ENCODE measurements at places on chromosomes 13 and 19. TPM values are rescaled to one million over a fixed set of nuclear protein-coding genes. Genes with fewer than 3 reads are reported as not detected.
A peak's percentile ranks its signal among the peaks of the same experiment; 100 is the strongest.

Gene OR7D2
- 1.4 TPM for total RNA-seq

DNA sequence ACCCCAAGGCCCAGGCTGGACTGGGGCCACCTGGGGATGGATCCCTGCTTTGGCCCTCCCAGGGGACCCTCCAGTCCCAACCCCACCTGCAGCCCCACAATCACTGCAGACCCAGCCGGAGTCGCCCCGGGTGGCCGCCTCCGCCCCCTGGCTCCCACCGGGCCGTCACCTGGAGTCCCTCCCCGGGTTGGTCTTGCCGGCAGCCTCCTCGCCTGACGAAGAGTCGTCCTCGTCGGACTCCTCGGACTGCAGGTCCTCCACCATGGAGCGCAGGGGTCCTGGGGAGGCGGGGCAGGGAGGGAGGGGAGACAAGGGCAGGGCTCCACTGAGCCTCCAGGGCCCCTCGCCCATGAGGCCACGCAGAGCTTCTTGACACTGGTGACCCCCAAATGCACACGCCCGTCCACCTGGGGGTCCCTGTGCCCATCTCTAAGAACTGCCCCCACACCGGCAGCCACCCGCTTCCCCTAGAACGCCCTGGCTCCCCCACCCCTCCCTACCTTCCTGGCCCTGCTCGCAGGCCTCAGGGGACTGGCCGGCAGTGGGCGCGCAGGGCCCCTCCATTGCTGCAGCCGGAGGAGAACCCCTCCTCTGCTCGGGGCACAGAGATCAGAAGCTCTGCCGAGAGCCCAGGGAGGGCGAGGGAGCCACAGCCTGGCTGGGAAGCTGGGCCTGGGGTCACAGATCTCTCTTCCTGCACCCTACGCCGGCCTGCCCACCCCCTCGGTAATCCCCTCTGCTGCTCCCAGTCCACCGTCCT lies 63.4 kb downstream of the MLLT1 start:
- DNase-seq = no peak
- peak overlapping the region; percentile 36 for H3K4me3 ChIP-seq
- H3K36me3 ChIP-seq = no peaks in the 10 kb centered on the region
- H3K4me1 ChIP-seq = peaks cover 19% of the 10 kb centered on the region
- H3K27me3 ChIP-seq = no peaks in the 10 kb centered on the region

GRCh38 chr13:98442391-98443230 lies 134.3 kb downstream of the STK24 start:
- no peak overlapping the region for H3K4me3 ChIP-seq
- no peaks in the 10 kb centered on the region for H3K4me1 ChIP-seq
- H3K36me3 ChIP-seq = no peaks in the 10 kb centered on the region

- H3K27ac ChIP-seq = no peak overlapping the region
- no peaks in the 10 kb centered on the region for H3K4me1 ChIP-seq
- H3K36me3 ChIP-seq = no peaks in the 10 kb centered on the region
- no peak overlapping the region for H3K4me3 ChIP-seq
Measured at GRCh38 chr19:7643031-7643415, 6.1 kb downstream of the STXBP2 start.

DNA sequence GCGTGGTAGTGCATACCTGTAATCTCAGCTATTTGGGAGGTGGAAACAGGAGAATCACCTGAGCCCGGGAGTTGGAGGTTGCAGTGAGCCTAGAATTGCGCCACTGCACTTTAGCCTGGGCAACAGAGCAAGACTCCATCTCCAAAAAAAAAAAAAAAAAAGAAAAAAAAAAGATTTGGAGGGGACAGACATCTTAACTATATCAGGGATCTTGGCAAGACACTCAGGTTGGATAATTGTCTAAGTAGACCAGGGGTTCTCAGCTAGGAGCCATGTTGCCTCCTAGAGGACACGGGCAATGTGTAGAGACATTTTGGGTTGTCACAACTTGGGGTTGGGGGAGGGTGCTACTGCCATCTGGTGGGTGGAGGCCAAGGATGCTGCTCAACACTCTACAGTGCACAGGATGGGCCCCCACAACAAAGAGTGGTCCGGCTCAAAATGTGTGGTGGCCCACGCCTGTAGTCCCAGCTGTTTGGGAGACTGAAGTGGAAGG lies 1.9 kb upstream of the ZNF580 start:
- H3K27ac ChIP-seq = no peak overlapping the region
- no peaks in the 10 kb centered on the region for H3K36me3 ChIP-seq
- H3K4me3 ChIP-seq = no peak overlapping the region
- H3K27me3 ChIP-seq = no peaks in the 10 kb centered on the region
- DNase-seq = peak; percentile 52

DNA sequence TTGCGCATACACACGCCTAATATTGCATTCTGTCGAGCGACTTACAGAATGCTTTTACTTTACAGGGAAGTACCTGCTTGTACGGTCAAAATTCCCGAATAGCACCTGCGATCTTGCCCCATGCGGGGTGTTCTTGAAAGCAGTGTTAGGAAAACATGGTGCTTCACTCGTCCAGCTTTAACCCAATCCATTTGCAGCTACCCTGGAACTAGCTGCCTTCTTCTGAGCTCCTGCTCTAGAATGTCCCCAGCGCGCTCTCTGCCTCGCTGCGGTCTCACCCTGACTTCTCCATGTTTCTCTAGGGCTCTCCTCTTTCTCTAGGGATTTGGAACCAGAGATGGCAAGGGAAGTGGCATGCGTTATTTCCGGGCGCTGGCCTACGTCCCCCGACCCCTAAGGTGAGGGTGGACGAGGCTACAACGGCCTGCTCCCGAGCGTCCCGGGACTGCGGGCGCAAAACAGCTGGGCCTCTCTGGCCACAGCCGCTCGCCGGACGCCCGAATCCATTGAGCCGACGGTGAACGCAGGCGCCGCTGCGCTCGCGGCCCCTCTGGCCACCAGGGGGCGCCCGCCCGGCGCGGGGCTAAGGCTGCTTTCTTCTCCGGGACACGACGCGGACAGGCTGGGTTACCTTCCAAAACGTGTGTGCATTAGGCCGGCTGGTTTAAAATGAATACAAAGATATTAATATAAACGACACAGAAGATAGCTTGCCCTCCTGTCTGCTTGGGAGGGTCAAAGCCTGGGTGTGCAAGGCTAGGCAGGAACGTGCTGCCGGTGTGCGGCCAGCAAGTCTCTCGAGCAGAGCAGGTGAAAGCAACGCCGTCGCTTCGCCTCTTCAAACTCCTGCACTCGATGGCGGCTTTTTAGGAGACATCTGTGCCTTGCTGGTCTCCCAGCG lies 1.8 kb upstream of the SPRY2 start:
- H3K27ac ChIP-seq = no peak overlapping the region
- peaks cover 13% of the 10 kb centered on the region for H3K4me1 ChIP-seq
- H3K4me3 ChIP-seq = peak overlapping the region; percentile 96

GRCh38 chr13:39597838-39598237 lies 5.2 kb downstream of the LHFPL6 start:
- H3K27ac ChIP-seq = no peak overlapping the region

GRCh38 chr13:109569958-109570711 lies 216.2 kb downstream of the IRS2 start:
- no peak overlapping the region for H3K27ac ChIP-seq
- no peaks in the 10 kb centered on the region for H3K27me3 ChIP-seq
- no peaks in the 10 kb centered on the region for H3K36me3 ChIP-seq
- no peak overlapping the region for H3K4me3 ChIP-seq
- H3K4me1 ChIP-seq = no peaks in the 10 kb centered on the region
- DNase-seq = no peak

DNA sequence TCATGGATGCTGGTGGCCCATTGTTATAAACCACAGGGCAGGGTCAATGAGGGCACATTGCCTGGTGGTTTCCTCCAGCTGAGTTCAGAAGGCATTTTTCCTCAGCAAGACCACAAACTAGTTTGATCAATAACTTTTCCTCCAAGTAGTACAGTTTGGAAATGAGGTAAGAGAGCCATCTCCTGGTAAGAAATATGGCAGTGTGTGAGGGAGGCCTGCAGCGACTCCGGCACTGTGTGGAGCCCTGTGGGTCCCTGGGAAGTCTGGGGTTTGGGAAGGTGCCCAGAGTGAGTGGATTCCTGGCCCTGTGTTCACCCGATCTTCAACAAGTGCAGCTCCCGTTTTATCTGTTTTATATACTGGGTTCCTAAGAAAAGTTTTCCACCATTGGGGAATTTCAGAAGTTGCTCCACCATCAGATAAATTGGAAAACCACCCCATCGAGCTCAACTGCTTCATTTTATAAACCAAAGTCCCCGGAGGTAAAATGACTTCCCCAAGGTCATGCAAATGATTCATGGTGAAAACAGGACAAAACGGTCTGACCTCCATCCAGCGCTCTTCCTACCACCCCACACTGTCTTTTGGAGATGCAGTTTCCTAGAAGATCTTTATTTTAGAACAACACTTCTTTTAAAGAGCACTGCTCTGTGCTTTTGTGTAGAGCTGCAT lies 148.4 kb downstream of the KATNAL1 start:
- no peak overlapping the region for H3K4me3 ChIP-seq
- no peak for DNase-seq
- H3K36me3 ChIP-seq = no peaks in the 10 kb centered on the region
- H3K27ac ChIP-seq = no peak overlapping the region

- DNase-seq = peak; percentile 11
- no peaks in the 10 kb centered on the region for H3K4me1 ChIP-seq
- H3K27ac ChIP-seq = no peak overlapping the region
Measured at GRCh38 chr19:42683917-42684513, 56.3 kb downstream of the PSG3 start.

Measured in neural progenitor cell (in vitro differentiated cells).